Stimulated activated CD4-positive, alpha-beta T cell treated with anti-CD3 and anti-CD28 coated beads, Interleukin-12 subunit alpha, Interleukin-12 subunit beta, amount 100 ng/mL, for 48 hours (primary cell): ENCODE measurements at places on chromosomes 13 and 19.

GRCh38 chr19:49779731-49780555 is 13.1 kb downstream of the AP2A1 start:
- no peak for DNase-seq

GRCh38 chr13:112596235-112596634 is 8.3 kb upstream of the TUBGCP3 start:
- DNase-seq, result no peak

DNA sequence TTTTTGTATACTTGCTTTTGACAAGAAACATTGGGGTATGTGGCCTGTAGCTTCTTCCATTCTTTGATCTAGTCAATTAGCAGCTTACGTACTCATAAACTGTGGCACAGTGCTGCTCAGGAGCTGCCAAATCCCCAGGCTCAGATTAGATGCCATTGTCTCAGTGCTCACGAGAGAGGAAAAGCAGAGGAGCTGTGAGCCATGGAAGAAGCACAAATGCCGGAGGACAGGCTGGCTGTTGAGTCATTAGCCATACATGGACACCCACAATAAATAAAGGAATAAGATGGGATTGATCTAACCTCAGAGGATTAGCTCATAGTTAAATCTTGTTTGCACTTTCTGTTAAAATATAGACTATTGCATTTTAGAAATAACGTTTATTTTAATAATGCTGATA is 121.7 kb downstream of the POSTN start:
- no peak for DNase-seq

- DNase-seq, result no peak
Observed at GRCh38 chr13:112709825-112710783, 20.3 kb downstream of the ATP11A start.

DNA sequence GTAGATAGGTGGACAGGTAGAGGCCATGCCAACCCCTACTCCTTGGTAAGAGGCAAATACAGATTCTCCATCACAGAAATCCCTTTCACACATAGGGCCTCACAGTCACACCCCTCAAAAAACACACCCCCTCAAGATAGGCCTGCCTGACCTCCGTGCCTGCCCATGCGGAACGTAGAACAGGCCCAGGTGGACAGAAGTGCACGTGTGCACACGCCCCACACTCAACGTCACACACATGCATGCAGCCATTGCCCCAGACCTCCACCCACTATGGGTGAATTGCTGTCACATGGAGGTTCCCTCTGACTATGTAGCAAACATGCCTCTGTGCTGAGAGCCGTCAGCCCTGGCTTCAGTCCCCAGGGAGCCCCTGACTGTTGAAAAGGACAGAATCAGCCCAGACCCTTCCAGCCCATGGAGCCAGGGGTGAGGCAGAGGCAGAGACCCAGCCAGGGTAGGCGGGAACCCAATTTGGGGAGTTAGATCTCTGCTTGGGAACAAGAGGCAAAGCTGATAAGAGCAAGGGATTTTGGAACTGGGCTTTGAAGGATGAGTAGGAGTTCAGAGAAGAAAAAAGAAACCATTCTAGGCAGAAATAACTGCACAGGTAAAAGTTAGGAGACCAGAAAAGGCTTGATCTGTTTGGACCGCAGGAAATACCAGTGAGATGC is 3.1 kb downstream of the ANKRD24 start:
- no peak for DNase-seq

- no peak for DNase-seq
Observed at GRCh38 chr19:5202553-5202952, 138.1 kb downstream of the PTPRS start.

DNA sequence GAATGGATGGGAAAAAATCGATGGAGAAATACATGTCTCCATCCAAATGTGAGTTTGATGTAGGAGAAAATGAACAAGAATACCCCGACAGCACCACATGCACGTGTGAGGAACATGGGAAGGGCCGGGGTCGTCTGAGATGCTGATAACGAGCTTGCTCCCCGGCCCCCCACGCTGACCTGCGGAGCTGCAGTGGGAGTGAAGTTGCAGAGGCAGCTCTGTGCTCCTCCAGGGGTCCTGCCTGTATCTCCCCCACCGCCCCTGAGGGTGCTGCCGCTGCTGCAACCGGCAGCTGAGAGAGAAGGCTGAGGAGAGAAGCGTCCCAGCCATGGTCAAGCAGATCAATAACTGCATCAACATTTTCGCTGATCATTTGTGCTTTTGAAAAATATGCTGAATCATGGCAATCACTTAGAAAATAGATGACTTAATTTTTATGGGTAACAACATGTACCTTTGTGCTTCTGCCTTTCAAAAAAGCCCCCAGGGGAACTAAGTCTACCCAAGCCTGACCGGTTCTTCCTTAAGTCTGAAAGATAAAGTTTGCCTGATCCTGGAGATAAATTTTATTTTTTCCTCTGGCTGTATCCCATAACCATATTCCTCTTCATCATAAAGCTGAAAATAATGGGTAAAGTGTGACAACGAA is 18.2 kb upstream of the NAXD start:
- DNase-seq, result no peak

DNA sequence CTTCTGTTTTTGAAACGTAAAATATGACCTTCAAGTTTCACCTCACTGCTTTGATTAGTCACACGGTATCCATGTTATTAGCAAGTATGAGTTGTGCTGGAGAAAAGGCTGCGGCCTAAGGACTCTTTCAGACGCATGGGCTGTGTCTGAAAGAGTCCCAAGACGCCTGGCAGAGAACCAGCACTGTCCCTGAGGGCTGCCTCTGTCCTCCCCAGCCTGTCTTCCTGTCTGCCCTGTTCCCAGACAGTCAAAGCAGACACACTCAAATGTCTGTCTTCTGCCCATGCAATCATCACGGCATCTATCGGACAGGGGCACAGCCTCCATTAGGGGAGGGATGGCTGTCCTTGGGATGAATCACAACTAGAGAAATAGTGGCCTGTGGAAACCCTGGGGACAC is 65.5 kb downstream of the DPY19L3 start:
- DNase-seq, result no peak

DNA sequence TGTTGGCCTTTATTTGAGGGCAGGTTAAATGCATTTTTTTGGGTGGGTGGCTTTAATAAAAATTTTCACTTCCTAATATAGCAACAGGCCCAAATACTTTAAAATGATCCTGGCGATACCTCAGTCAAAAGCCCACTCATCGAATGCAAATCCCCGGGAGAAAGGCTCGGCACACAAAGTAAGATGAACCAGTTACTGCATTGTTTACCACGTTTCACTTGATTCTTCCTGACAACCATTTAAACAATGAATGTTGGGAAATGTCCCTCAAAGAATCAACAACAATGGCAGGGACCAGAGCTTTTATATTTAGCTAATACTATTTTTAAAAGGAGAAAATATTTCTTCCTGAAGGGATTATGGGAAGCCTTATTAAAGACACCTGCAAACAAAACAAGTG is 187.7 kb downstream of the ABCC4 start:
- no peak for DNase-seq

GRCh38 chr13:66534561-66534960 is 695.6 kb downstream of the PCDH9 start:
- DNase-seq, result no peak

DNA sequence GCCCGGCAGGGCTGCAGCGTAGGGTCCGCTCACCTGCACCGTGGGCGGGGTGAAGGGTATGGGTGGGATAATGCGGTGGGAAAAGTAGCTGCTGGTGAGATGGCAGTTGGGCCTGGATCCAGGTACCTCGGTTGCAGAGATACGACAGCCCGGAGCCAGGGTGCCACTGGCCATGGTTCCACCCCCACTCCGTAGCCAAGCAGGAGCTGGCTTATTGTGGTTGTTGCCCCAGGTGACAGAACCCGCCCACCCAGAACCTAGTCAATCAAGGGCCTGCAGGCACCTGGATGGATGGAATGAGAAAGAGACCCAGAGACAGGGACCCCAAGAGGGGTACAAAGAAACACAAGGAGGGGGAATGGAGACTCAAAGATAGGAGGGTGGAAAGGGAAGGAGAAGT is 3.5 kb upstream of the LHB start:
- no peak for DNase-seq

GRCh38 chr13:99003851-99004471 is 26.1 kb upstream of the DOCK9 start:
- DNase-seq, result no peak
